ENCODE measurements at places on chromosomes 7 and 10.

DNA sequence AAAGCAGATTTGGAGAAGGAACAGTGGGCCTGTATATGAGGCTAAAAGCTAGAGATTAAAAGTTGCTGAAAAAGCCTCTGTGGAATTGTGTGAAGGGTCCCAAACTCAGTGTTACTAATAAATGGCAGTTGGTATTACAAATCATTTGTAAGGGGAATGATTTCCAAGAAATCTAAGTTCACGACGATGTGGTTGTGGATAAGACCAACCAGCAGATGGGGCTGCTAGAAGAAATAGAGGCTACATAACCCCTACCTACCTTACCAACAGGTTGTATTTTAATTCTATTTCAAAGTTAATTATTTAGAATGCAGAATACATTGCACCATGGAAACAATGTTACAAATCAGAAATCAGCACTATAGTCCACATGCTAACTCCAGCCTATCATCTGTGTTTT is 377.1 kb downstream of the HPSE2 start:
- no peak for DNase-seq

DNA sequence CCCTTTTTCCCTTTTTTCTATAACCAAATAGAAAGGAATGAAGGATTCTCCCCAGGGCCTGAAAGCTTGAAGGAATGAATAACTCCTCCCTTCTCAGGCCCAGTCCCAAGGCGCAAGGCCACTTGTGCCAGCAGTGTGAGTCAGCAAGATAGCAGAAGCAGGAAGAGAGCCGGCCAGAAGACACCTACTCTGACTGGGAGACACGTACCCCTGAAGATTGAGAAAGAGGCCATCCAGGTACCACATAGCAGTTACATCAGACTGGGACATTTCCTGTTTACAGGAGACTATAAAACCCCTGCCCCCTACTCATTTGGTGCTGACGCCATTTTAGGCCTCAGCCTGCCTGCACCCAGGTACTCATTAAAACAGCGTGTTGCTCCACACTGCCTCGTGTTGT is 65.5 kb downstream of the LRRC17 start:
- DNase-seq: no peak

DNA sequence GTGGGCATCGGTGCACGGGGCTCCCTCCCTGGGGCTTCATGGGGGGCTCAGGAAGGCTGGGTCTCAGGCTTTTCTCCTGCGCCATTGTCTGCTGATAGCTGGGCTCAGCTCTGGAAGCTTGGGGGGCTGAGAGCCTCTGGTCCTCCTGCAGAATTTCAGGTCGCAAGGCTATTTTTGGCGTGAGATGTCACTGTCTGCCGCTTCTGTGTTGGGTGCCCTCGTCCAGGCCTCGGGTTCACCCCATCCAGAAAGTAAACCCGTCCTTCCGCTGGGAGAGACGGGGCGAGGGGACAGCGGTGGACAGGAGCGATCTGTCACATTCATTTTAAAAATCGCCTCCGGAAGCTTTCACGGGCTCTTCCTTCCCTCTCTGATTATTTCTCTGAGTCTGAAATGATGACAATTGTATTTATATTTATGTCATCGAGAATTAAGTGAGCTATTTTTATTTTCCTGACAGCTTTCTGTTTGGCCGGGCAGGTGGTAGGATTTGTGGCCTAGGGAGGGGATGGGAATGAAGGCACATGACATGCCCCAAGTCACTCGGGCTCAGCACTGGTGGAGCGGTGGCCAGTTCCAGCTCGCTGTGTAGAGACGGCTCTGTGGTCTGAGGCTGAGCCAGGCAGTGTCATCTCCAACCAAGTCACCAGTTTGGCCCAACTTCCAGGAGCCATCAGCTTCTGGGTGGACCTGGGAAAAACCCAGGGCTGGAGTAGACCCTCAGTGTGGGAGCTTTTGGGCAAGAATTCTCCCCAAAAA is 40.7 kb upstream of the AP5Z1 start:
- DNase-seq: no peak

- DNase-seq: no peak
Observed at GRCh38 chr7:145957160-145957890, 159.3 kb upstream of the CNTNAP2 start.

- DNase-seq: no peak
Observed at GRCh38 chr10:102948176-102948575, 30.1 kb downstream of the CNNM2 start.
